Activated B cell treated with CpG ODN at 0.5 μM for 24 hours (primary cell): ENCODE measurements at places on chromosomes 3 and 15. TPM values are rescaled to one million over a fixed set of nuclear protein-coding genes. Genes with fewer than 3 reads are reported as not detected.

GRCh38 chr3:196737655-196738054 lies 2.0 kb upstream of the PAK2 start:
- peaks cover 14% of the 10 kb centered on the region for H3K36me3 ChIP-seq
- no peak overlapping the region for H3K4me3 ChIP-seq
- H3K27ac ChIP-seq: no peak overlapping the region
- DNase-seq: no peak

The CLASP2 gene
- total RNA-seq: 73.3 and 85.8 TPM in 2 replicates

- H3K27me3 ChIP-seq: peaks cover 3% of the 10 kb centered on the region
- H3K4me3 ChIP-seq: no peak overlapping the region
- no peak for DNase-seq
Measured at GRCh38 chr3:102619361-102619760, 184.5 kb downstream of the ZPLD1 start.

- H3K36me3 ChIP-seq: no peaks in the 10 kb centered on the region
- no peak overlapping the region for H3K4me3 ChIP-seq
- H3K27ac ChIP-seq: no peak overlapping the region
- no peak for DNase-seq
- H3K4me1 ChIP-seq: no peaks in the 10 kb centered on the region
Measured at GRCh38 chr3:5456199-5456598, 268.7 kb downstream of the EDEM1 start.

The WDR93 gene
- 0.10 and 0.16 TPM in 2 replicates for total RNA-seq

DNA sequence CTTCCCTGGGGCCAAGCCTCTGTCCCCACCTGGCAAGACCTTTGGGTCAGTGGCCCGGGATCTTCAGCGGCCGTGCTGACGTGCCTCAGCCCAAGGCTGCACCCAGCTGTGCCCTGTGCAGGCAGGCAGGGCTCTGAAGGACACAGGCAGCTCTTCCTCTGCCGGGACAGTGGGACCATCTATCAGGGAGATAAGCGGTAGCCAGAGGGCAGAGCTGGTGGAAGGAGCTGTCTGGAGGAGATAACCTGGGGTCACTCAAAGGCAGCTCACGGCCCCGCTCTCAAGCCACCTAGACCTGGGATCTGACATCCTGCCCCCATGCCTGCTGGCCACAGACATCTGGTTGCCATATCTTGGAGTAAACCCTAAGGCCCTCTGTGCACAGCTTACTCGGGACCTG lies 27.3 kb downstream of the DUSP7 start:
- H3K27ac ChIP-seq: no peak overlapping the region
- H3K36me3 ChIP-seq: no peaks in the 10 kb centered on the region
- H3K4me1 ChIP-seq: peaks cover 9% of the 10 kb centered on the region
- H3K27me3 ChIP-seq: no peaks in the 10 kb centered on the region
- H3K4me3 ChIP-seq: no peak overlapping the region
